ENCODE measurements at places on chromosomes 3 and 15.

GRCh38 chr15:23384371-23384770 lies 29.8 kb downstream of the GOLGA8S start:
- no peak for DNase-seq

DNA sequence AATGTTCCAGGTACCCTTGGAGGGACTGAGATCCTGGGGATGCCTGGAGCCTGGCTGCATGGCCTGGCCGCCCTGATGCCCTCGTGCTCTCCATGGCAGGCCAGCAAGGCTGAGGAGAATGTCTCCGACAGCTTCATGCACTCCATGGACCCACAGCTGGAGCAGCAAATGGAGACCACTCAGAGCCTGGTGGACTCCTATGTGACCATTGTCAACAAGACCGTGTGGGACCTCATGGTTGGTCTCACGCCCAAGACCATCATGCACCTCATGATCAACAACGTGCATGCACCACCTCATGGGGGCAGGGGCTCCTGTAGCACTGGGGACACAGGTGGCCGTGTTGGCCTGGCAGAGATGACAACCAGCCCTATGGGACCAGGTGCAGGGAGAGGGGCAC lies 19.7 kb downstream of the GOLGA6A start:
- no peak for DNase-seq

- no peak for DNase-seq
Observed at GRCh38 chr15:84727429-84727828, 11.5 kb upstream of the SEC11A start.

DNA sequence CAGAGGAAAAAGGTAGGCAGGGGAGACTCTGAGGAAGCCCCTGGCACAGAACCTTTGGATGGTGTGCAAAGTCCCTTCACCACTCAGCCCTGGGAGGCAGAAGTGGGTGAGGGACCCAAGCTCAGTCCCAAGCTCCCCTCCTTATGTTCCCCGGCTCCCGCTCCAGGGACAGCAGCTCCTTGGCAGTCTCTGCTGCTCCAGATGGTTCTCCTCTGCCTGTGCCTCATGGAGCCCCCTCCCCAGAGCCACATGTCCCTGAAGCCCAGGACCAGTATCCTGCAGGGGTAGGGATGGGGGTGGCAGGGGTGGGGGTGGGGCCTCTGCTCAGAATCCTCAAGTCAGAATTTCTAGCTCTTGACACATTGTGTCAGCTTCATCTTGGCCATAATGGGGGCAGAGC lies 8.0 kb upstream of the CAMKV start:
- DNase-seq = no peak

GRCh38 chr3:16790432-16791400 lies 94.0 kb upstream of the PLCL2 start:
- DNase-seq = peak; percentile 82

- DNase-seq = no peak
Observed at GRCh38 chr3:99413504-99413903, 224.9 kb upstream of the COL8A1 start.
